ENCODE measurements at places on chromosomes 12 and 14. TPM values are rescaled to one million over a fixed set of nuclear protein-coding genes. Genes with fewer than 3 reads are reported as not detected.

DNA sequence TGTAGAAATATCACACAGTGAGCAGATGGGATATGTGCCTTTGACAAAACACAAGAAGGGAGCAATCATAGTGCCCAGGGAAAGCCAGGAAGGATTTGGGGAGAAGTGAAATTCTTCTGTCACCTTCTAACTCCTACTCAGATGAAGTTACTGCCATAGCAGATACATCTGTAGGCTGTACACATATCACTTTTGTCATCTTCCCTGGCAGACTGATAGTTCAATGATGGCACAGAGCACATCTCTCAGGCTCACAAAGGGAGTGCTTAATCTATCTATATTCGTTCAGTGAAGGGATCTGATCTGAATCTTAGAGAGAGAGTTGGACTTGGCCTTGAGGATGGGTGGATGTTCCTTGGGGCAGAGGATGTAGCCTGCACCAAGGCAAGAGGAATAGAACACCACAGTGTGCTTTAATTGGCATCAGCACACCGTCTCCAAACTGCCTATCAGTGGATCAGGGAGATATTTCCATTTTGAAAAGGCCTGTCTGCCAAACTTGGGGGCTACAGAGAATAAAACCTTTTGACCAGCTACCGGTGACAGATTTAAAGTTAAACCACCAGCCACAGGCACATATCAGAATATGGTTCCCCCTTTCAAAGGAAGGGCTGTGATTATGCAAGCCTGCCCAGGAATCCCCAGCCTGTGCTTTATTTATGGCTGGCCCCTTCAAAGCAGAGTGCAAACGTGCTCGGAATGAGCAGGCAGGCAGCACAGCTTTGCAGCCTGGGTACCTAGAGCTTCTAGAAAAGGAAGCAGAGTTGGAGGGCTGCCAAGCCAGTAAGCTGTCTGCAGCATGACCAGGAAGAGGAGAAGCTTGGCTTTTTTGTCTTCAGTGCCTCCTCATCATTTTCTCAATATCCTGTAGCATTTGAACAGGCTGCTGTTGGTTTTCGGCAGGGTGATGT is 165.5 kb upstream of the DYRK2 start:
- peak; percentile 63 for DNase-seq

The USP15 gene
- total RNA-seq: 159 TPM

GRCh38 chr12:27191531-27191930 is 52.6 kb upstream of the STK38L start:
- DNase-seq: no peak

GRCh38 chr12:110649341-110649847 is 35.5 kb downstream of the TCTN1 start:
- no peak for DNase-seq

- DNase-seq: no peak
Observed at GRCh38 chr12:108690191-108690518, 41.2 kb downstream of the CORO1C start.
